ENCODE measurements at places on chromosomes 6 and 20.

DNA sequence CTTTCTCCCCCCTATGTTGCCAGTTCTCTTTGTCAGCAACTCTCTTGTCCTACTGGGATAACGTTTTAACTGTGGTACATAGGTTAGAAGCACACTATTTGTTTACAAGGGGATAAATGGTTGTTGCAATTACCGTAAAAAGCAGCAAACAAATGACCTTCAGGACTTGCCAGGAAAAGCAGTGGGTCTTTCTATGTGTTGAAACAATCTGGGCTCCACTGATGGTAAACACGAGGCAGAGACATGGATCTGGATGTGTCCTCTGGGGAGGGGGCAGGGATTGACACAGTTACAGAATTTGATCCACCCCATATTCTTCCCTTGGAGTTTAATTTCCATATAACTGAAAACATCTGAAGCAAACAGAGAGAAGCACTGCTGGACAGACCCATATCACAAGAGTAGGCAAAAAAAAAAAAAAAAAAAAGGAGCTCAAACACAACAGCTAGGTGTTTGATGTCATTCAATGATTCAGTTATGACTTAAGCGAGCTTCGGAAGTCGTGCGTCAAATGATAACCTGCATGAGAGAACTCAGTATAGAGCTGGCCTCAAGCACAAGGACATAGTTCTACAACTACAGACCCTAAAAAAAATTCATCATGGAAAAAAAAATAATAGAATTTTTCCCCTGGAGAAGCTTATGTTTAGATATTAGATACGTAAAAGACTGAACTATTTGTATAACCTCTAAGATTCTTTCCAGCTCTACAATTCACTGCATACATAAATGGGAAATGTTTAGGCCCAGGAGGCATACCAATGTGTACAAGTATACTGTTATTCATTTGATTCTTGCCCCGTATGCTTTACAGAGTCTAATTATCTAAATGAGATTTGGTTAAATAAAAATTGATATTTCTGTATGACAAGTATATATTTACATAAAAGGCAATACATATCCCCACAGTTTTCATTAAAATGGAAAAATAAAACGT is 127.7 kb downstream of the ALDH8A1 start:
- no peak for DNase-seq

GRCh38 chr6:102438171-102438570 is 1044.7 kb downstream of the GRIK2 start:
- DNase-seq: no peak

GRCh38 chr6:72966628-72967280 is 258.5 kb downstream of the KHDC1L start:
- DNase-seq: no peak

DNA sequence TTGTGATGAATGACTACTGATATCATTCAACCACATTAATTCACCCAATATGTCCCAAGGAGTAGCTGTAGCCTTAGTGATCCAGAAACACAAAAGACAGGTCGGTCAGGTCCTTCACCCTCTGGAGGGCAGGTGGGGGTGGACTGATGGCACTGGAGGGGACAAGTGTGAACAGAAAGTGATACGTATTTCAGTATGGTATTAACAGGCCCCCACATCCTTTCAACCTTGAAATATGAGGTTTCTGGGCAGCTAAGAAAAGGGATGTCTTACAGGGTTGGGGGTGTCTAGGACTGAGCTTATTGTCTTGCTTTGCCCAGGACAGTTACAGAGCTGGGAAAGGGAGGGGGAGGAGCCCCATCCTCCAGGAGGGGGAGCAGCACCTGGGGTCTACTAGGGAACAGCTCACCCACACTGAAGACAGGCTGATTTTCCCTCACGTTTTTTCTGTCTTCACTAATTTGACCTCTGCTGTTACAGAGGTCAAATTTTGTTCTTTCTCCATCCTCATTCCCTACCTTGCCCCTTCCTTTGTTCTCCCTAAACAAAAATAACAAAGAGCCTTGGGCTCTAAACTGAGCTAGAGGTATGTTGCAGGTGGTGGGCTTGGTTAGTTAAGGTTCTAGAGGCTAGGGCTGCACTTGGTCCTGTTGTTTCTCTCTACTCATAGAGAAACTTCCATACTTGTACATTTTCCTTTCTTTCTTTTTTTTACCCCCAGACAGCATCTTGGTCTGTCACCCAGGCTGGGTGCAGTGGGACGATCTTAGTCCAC is 38.0 kb upstream of the EEF1A1 start:
- DNase-seq: no peak

DNA sequence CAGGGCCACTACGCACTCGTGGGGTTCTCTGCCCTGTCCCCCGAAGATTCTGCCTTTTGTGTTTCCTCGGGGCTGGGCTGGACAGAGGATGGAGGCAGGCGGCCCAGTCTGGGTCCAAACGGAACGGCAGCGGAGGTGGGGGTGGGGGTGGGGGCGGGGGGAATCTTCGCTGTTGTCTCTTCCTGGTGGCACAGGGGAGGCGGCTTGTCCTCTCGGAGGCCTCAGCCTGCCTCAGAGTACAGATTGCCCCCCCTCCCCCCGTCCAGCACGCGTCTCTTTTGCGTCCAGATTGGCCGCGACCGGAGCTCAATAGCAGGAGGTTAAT is 1.4 kb upstream of the INSM1 start:
- no peak for DNase-seq

GRCh38 chr6:95387845-95388244 is 189.5 kb upstream of the MANEA start:
- DNase-seq: no peak

DNA sequence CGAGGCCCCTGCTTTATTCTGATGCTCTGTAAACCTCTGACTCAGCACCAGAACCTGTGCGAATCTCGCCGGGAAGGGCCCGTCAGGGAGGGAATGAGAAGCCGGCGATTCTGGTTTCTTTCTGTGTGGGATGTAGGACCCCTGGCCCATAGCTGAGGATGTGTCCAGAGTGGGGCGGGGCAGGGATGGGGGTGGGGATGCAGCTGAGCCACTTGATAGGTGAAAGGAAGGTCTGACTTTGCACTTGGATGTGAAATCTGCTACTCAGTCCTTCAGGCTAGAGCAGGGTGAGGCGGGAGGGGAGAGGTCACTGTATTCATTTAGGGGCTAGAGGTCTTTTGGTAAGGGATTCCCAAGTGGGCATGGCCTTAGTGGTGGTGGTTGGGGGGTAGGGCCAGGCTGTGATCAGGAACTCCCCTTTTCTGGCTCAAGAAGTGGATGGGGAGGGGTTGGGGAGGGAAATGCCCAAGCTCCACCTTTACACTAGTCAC is 2.3 kb downstream of the TOX2 start:
- DNase-seq: no peak

GRCh38 chr20:63890616-63891015 is 4.3 kb upstream of the DNAJC5 start:
- no peak for DNase-seq

DNA sequence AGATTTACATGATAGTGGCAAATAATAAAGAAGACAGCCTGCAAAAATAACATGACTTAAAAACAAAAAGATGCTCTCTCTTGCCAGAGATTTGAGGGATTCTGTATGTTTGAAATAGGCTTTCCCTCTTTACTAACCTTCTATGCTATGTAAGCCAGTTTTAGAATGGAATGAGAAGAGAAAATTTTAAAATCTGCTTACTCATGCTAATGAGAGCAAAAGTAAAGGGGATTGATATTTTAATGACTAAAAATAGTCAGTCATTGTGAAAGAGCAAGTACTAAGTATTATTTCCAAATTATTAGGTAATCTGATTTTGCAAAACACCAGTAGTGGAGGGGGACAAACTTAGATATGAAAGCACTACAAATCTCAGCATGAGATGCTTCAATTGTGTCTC is 563.3 kb upstream of the ADGRB3 start:
- DNase-seq: no peak

DNA sequence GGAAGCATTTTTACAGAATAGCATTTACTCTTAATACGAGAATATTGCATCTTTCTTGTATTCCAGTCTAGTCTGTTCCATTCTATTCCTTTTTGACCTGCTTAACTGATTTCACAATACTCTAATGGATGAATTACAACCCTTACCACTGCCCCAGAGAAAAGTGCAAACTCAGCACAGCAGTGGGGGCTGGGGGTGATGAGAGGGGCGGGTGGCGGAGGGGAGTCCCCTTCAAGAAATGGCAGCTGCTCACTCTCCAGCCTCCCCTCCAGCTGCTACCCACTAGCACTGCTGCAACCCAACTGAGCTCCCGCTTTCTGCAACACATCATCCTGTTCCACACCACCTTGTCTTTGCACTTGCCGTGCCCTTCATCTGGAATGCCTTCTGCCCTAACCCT is 30.1 kb downstream of the PIM1 start:
- DNase-seq: no peak

- DNase-seq: no peak
These were observed 24.7 kb downstream of the ZSCAN31 start for GRCh38 chr6:28311139-28311823.

DNA sequence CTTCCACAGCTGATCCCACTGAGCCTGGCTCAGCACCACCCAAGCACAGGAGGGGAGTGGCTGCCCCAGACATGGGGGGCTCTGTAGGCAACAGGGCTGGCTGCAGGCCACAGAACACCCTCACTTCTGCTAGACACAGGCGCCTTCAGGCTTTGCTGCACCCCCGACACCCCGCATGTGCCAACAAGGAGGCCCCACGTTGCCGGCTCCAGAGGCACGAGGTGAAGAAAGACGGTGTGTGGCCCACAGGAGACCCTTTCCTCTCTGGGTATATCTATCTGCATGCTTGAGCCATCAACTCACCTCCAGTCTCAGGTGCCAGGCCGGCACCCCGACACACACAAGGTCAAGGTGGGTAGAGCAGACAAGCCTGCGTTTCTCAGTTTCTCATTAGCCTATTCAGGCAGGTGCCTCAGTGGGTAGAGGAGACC is 158.3 kb downstream of the DLL1 start:
- DNase-seq: no peak

DNA sequence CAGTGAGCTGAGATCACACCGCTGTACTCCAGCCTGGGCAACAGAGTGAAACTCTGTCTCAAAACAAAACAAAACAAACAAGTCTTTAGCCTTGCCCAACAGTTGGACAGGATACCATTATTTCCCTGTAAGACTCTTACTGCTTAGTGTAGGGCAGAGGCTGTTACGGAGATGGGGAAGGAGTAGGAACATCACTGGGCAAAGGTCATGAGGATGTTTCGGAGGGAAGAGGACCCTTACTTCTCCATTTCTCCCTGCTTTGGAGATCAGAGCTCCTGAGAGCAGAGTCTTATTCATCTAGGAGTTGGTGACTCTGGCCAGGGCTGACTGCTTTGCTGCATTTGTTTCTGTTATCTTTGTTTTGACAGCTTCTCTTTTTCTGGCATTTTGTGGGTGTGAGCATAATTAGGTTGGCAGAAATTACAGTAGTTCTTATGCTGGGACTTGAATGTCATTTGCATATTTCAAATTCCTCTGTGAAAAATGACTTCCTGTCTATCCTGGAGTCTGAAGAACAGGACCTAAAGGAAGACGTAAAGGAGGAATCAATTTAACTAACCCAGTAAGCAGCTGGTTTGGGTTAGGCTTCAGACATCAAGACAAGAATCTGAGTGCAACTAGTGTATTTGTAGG is 89.0 kb downstream of the CDS2 start:
- no peak for DNase-seq

GRCh38 chr6:148349466-148349865 is 6.8 kb downstream of the SASH1 start:
- DNase-seq: no peak

- no peak for DNase-seq
These were observed 159.1 kb upstream of the PREP start for GRCh38 chr6:105562027-105562426.

GRCh38 chr20:33062105-33062824 is 8.6 kb downstream of the BPIFB3 start:
- no peak for DNase-seq

GRCh38 chr6:161439093-161439492 is 165.2 kb upstream of the AGPAT4 start:
- no peak for DNase-seq

DNA sequence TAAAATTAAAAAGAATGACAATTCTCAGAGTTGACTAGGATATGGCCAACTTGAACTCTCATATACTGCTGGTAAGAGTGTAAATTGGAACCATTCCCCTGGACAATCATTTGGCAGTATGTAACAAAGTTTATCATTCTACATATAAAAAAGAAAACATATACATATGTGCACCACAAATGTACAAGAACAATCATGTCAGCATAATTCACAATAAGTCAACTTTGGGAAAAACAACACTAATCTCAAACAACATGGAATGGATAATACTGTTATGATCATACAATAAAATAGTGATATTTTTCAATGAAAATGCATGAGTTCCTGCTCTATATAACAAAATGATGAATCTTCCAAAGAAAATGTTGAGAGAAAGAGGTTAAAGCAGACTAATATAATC is 1078.7 kb upstream of the EPHA7 start:
- no peak for DNase-seq

DNA sequence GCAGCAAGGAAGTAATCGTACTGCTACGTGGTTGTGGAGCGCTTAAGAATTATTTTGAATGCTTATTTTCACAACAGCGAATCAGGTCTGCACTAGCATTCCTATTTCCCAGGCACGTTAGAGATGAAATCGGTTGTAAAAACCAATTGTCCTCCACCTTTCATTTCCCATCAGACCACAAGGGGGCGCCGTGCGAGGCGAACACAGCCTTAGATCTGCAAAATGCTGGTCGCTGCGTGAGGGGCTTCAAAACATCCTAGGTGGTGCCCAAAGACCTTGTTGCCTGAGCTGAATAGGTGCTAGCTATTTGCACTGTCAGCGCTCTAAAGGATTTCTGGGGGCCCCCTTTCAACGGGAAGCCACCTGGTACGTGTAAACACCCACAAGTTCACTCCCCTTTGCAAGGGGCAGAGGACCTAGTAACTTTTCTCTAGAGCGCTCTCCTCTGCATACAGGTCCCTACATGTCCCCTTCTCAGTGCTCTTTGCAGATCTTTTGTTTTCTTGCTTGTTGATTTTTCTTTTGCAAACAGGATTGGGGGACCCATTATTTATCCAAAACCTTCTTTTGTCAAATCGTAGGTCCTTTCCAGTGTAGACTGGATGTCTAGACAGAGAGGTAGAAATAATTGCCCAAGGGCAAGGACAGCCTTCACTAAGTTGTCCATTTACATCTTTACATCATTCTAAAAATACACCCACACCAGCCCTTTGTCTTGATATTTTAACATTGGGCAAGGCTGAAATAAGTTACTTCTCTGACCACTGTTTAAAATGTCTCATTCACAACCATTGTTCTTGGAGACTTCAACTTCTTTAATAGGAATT is 59.8 kb downstream of the NEDD9 start:
- DNase-seq: no peak

- no peak for DNase-seq
These were observed 745.4 kb upstream of the ADGRB3 start for GRCh38 chr6:67889682-67889995.

GRCh38 chr6:112478036-112478435 is 130.9 kb downstream of the RFPL4B start:
- no peak for DNase-seq

DNA sequence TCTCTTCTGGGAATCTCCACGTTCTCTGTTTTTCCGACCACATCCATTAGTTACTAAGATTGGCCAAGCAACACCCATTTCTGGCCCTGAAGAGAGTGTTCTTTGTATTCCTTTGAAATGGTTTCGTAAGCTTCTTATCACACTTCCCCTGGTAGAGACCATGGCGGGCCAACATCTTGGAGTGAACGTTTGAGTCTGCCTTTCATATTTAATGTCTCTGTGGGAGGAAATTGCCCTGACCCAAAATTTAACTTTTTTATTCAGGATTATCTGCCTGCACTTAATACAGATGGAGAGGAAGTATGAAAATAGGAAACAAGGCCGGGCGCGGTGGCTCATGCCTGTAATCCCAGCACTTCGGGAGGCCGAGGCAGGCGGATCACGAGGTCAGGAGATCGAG is 177.0 kb upstream of the SNX9 start:
- no peak for DNase-seq
